ENCODE measurements at places on chromosomes 2 and 18.

- no peak for DNase-seq
These were observed 97.0 kb upstream of the SLC35G4 start for GRCh38 chr18:11512096-11513025.

GRCh38 chr2:138421971-138422335 is 79.6 kb upstream of the SPOPL start:
- DNase-seq: no peak

DNA sequence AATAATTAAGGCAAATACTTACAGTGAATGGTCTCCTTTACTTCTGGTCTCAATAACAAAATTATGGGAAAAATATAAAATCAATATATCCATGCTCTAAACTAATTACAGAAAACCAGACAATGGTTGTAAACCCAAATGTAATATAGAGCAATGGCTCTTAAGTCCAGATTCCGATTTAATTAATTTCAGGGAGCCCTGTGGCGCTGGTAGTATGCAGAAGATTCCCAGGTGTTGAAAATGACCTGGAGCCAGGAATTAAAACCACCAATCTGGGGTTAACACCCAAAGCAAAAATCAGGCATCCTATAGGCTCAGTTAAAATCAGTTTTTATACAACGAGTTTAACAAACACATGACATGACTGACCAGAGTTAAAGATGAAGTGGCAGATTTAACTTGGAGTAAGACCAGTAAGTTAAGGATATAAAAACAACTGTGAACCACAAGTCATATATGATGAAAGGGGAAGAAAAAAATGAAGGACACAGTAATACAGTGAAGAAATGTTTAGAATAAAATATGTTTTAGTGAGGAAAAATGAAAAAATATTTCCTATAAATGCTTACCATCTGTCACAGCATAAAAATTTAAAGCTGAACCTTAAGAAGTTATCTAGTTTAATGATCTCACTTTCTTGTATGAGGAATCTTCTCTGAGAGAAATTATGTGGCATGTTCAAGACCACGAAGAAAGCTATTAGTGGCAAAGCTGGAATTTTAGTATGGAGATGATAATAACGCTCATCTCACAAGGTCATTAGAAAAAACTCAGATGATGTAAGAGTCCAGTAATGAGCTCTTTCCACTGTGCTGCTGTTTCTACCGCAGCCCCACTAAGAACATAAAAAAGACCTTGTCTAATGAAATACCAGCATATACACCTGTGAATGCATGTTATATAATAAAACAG is 45.8 kb upstream of the FLACC1 start:
- DNase-seq: no peak

GRCh38 chr2:128289439-128289838 is 29.2 kb downstream of the HS6ST1 start:
- DNase-seq: no peak

GRCh38 chr2:33620-34019 is 12.7 kb downstream of the FAM110C start:
- DNase-seq: no peak

- DNase-seq: no peak
These were observed 1.6 kb downstream of the PDCD1 start for GRCh38 chr2:241857041-241857541.
